ENCODE measurements at places on chromosomes 11 and 22.

- no peak for DNase-seq
Observed at GRCh38 chr11:555780-556661, 4.5 kb downstream of the LMNTD2 start.

DNA sequence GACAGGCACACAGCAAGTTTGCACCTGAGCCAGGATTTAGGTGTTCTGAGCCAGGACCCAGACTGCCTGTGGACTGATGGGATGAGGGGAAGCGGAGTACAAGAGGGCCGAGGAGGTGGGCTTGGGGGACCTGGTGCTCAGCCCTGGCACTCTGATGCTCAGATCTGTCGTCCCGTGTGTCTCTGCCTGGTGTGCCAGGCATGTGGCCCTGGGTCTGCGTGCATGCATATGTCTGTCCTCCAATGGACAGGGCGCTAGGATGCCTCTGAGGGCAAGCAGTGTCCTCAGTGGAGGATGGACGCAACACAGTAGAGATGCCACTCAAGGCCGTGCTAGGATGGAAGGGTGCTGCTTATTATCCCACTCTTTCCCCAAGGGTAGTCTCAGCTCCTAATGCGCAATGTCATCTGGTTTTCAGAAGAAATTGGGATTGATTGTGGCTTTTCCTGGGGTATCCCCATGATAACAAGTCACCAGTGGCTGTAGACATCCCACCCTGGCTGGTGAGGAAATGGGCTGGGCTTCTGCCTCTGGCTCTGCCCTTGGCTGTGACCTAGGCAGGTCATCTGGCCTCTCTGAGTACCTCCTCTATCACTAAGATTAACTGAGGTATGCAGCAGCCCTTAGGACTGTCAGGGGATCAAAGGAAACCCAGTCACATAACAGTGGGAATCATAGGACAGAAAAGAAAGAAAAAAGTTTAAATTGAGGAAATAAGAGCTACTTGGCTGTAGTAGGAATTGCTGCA is 35.7 kb upstream of the SUSD2 start:
- no peak for DNase-seq

- DNase-seq: no peak
Observed at GRCh38 chr11:116242006-116242405, 530.8 kb downstream of the BUD13 start.

- peak; percentile 46 for DNase-seq
Observed at GRCh38 chr11:2928605-2929530, at the start of gene PHLDA2. Gene PHLDA2 (minus strand): TSS chr11:2929420. CDS start chr11:2929364, 56 bp downstream.

- no peak for DNase-seq
Observed at GRCh38 chr11:10395166-10395897, 59.7 kb upstream of the AMPD3 start.

DNA sequence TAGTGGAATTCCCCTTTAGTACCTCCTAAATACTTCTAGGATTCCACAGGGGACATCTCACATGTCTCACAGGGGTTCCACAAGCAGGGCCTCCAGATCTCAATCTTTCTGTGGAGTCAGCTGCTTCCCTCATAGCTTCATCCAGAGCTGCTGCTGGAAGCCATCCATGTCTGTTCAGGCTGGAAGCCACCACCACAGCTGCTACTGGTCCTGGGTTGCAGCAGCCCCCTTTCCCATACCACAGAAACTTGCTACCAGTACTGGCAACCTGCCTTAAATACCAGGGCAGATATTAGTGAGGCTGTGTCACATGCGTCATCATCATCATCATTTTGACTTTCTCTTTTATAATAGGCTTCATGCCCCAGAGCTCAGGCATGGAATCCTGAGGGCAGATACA is 242.7 kb upstream of the NCAM1 start:
- no peak for DNase-seq

- no peak for DNase-seq
Observed at GRCh38 chr22:35134637-35135036, 68.7 kb downstream of the ISX start.

DNA sequence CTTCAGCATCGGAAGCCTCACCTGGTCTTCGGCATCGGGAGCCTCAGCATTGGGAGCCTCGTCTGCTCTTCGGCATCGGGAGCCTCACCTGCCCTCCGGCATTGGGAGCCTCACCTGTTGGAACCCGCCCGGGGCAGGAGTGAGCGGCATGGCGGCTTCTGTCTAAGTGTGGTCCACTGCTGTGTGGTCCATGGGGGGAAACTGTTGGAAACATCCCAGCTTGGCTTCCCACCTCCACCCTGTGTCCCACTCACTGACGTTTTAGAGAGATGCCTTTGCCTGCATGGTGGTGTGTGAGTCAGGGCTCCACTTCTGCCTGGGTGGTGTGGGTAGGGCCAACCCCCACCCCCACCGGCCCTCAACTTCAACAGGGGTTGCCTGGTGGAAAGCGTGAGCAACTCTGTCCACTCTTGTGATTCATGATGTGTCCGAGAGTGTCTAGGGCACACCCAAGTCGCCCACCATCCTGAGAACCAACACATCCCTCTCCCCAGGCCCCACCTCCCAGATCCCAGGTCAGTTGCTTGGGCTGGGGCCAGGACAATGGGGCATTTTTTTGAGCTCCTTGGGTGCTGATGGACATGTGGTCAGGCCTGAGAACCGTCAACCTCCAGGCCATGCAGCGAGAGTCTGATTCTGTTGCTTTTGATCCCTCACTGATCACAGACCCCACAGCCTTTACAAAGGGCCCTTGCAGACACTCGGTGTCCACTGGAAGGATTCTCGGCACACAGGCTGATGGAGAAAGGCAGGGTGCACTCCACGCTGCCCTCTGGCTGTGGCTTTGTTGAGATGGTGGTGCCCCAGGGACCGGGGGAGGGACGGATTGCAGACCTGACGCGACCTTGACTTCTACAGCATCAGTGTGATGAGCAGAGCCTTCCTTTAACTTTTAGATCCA is 406.7 kb downstream of the TBC1D22A start:
- DNase-seq: no peak

DNA sequence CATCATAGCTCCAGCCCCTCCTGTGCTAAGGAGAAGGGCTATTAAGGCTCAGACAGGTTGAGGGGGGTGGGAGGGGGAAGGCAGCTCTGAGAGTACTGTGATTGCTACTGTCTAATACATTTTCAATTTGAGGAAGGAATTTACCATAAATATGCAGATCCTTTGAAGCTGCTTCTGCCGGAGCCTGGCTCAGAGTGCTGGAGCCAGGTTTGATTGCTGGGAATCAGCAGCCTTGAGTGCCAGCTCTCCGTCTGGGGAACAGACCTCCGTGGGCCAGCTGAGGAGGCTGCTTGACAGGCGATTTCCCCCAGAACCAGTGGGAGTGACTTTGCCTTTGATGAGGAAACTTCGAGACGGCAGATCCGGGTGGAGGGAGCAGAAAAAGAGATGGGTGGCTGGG is 141.7 kb upstream of the TBCEL start:
- no peak for DNase-seq

DNA sequence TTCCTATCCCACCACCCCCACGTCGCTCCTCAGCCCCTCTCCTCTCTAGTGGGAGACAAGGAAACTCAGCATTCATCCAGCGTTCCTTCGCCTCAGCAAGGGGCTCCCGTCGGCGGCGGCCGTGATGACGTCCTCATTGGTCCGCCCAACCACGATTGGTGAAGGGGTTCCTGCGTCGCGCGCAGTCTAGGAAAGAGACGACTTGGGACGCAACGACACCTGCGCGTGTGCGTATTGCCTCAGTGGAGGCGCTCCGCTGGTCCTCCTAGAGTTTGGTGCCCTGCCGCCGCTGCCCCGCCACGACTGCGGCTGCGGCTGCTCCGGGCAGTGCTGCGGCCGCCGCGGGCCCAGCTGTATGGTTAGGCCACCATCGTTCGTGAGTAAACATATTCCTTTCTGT is 56.6 kb downstream of the CCDC81 start:
- no peak for DNase-seq

DNA sequence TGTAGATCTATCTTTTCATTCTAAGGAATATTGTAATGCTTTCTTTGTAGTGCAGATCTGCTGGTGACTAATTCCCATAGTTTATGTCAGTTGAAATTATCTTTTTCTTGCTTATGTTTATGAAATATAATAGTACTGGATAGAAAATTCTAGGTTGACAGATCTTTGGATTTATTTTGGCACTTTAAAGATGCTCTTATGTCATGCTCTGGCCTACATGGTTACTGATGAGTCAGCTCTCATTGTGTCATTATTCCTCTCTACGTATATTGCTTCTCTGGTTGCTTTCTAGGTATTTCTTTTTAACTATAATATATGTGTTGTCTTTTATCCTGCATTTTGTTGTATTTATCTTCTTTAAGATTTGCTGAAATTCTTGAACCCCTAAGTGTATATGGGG is 955.5 kb upstream of the CHORDC1 start:
- DNase-seq: no peak

DNA sequence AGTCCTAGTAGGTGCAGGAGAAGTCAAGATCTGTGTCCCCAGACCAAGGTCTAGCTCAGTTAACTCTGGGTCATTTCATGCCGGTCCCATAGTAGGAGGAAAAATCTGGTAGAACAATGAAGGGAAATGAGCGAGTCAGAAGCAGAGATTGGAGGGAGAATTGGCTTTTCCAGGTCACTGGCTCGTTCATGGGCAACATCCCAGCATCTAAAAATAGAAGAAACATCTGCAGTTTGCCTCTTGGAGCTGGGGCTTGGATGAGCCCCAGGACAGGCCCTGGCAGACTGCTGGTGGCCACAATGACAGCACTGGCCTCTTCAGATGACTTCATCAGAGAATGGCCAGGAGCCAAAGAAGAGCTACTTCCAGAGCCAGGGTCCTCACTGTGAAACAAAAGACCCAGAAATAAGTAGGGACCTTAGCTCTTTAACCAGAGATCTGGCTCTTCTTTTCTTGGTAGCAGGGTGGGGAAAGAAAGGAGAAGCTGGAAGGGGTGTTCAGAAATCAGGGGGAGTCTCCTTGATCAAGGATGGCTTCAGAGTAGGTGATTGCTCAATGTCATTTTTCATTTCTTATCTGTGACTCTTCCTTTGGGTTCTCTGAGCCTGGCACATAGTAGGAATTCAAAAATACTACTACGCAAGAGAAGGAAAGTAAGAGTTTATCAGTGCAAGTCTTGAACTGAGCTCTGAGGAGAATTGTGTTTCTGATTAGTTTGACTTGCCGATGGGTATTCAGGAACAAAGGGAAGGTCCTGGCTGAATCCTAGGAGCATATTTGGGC is 102.6 kb downstream of the TMPRSS5 start:
- DNase-seq: no peak

DNA sequence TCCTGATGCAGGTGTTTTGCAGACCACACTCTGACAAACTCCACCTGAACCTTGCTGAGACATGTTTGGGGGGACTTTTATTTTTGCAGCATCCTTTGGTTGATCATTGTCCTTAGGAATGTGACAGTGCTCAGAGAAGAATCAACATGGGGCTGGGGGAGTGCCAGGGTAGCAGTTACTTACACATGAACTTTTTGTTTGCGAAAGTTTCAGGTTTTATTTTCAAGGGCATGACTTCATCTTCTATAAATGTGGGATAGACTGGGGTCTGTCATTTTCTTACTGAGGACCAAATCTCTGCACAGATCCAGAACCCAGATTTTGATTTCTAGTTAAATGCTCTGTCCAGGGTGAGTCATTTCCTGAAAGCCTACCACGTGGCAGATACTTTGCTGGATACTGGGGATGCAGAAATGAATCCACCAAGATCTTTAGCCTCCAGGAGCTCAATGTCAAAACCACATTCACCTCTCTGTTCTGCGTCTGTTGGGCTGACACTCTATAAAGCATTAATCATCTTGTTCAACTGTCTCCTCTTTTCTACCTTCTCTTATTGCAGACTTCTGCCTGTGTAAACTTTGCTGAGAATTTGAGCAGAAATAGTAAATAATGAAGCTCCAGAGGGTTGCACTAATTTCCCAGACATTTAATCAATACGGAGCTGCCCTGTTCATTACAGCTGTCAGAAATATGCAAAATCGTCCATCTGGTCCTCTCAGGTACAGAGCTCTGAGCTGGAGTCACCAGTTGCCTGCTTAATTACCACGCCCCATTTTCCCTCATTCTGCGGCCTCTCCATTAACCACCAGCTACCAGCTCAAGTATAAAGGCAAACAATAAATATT is 387.9 kb downstream of the MIAT start:
- no peak for DNase-seq

- DNase-seq: no peak
Observed at GRCh38 chr11:76838678-76839068, 22.0 kb upstream of the ACER3 start.

- no peak for DNase-seq
Observed at GRCh38 chr11:95503047-95503446, 272.0 kb upstream of the SESN3 start.

DNA sequence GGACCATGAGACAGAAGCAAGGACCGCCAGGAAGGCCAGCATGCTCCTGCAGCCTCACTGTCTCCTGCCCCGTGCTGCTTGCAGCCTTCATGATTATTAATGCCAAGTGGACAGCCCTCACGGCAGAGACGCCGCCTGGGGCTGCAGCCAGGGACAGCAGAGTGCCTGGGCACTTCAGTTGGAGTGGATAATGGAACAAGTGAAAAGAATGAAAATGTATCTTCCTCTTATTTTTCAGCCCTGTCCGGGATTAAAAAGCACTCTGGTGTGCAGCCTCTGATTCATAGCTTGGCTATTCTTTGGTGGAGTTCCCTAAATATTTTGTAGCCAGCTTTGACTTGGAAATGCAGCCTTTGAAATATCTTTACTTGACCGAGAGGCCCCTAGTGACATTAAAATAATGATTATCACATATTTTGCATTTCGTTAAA is 1404.2 kb downstream of the BRD1 start:
- no peak for DNase-seq

GRCh38 chr11:27081056-27081455 is 40.4 kb downstream of the BBOX1 start:
- no peak for DNase-seq

DNA sequence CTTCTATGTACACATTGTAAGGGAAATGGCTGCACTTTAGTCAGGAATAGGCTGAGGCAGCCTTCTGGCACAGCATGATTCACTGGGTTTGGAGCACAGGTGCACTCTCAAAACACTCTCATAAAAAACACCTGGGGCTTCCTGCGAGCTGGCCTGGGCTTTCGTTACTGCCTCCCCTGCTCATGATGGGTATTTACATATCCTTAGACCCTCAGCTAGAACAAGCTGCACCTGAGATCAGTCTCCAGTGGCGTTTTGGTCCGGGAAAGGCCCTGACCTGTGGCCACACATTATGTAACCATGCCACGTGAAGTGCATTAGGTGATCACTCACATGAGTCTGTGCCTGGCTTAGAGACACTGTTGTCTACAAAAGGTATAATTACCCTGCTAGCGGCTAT is 321.7 kb downstream of the TMEM135 start:
- DNase-seq: no peak

GRCh38 chr11:23212807-23213206 is 352.5 kb upstream of the CCDC179 start:
- no peak for DNase-seq

GRCh38 chr11:62433141-62433903 is 14.5 kb downstream of the SCGB1A1 start:
- no peak for DNase-seq

- DNase-seq: no peak
Observed at GRCh38 chr11:120239713-120240640, at the start of gene POU2F3. Gene POU2F3 (plus strand): TSS chr11:120240140. CDS start chr11:120240344, 204 bp downstream.

DNA sequence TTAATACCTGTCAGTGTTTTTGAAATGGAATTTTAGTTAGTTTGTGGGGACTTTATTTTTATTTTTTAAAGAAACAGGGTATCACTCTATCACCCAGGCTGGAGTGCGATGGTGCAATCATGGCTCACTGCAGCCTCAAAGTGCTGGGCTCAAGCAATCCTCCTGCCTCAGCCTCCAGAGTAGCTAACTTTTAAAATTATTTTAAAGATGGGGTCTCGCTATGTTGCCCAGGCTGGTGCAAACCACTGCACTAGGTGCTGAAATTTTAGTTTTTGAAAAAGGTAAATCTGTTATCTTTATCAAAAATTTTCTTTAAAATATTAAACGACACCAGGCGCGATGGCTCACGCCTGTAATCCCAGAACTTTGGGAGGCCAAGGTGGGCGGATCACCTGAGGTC is 42.6 kb downstream of the AMBRA1 start:
- no peak for DNase-seq

Measured in stimulated activated CD4-positive, alpha-beta T cell treated with anti-CD3 and anti-CD28 coated beads, Interleukin-4, amount 100 ng/mL, for 4 hours (primary cell).